Frontal cortex (tissue), 4 donors: ENCODE measurements at places on chromosomes 1 and 21. TPM values are rescaled to one million over a fixed set of nuclear protein-coding genes. Genes with fewer than 3 reads are reported as not detected.

DNA sequence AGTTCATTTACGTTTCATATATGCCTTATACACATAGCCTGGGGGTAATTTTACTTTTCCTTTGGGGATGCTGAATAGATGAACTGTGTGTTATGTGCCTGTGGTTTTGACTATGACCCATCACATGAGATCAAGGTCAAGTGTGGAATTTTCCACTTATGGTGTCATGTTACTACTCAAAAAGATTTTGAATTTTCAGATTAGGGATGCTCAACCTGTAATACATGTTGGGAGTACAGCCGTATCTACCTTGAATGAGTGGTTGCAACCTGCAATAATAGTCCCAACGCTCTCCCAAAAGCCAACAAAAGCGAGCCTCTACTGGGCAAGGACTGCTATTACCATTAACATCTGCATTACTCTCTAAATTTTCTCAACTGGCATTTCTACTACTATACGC lies 68.5 kb upstream of the SDC3 start:
- DNase-seq, result no peak

GRCh38 chr21:22211943-22212342 lies 1213.7 kb downstream of the NCAM2 start:
- DNase-seq, result no peak

DNA sequence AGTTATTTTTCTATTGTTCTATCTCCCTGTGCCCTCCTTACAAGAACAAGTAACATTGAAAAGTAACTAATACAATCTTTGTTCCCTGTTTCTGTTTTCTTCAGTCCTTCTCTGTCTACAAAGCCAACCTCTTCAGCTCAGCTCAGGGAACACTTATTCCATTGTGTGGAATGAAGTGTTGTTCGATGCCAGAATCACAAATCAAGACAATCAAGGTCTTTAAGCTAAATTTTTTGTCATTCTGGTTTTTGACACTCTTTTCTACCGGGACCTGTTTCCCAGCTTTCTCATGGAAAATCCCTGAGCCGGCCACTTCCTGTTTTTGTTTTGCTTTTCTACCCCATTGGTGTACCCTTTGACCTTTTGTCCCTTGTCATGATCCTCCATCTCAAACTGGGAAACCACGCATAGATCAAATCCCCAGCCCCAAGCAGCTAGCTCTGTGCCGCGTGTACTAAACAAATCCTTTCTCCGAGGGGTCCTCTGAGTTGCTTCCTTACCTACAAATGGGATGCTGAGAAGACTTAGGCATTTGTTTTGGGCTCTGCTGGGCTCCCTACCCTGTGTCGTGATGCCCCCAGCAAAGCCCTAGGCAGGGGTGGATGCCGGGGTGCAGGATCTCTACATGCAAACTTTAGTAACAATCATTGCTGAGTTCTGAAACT lies 141.8 kb downstream of the TOMM20 start:
- no peak for DNase-seq

DNA sequence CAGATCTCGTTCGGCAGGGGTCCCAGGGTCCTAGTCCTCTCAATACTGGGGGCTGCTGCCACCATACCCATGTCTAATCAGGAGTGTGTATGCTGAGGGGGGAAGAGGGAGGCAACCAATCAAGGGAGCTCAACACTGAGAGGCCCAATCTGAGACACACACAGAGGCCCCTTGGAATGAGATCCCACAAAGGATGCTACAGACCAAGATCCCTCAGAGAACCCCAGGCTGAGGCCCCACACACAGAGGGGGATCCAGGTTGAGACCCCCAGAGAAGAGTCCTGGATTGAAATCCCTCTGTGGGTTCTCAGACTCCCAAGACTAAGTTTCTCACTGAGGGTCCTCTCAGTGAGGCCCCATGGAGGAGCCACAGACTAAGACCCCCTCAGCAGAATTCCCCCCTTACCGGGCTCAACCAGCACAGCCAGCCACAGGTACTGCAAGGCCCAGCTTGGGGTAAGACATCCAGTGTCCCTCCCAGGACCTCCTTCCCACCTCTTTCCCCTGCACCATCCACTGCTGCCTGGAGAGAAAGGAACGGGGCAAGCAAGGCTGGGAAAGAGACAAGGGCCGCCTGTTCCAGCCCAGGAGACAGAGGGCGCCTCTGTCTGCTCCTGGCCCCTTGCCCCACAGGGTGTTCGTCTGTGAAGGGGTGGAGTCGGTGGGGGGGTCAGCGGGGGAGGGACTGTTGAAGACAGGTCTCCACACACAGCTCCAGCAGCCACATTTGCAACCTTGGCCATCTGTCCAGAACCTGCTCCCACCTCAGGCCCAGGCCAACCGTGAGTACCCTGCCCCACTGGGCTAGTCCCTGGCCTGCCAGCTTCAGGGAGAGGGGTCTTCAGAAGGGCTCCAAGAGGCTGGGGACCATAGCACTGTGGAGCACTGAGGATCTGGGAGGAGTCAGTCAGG lies at the start of gene S100A1:
Gene S100A1 (plus strand): TSS at position 720 of the 912 bp plus-strand sequence. CDS start 2,088 bp downstream, outside the sequence.
- no peak for DNase-seq

DNA sequence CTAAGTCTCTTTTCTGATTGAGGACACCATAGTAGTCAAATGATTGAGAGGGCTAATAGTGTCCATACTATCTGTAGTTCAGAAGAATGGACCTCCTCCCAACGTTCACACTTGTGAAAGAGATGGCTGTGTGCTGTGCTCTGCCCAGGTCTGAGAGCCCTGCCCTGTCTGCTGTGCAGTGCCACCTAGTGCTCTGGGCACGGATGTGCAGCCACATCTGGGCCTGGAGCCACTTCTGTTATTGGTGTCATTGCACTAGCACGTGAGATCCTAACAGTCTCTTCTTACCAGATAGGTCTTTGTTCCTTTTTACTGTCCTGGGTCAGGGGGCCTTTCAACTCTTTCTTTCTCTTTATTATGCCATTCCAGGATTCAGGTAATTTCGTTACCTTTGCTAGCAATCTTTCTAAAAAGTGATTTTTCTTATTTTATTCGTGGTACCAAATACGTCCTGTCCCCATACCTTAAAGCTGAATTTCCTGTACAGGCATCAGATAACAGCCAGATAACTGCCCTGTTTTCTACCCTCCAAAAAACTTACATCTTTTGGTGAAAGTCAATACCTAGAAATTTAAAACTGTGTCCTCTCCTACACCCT lies 21.7 kb downstream of the INTS3 start:
- peak; percentile 53 for DNase-seq

Gene VASH2
- total RNA-seq, result 28.1 TPM
